Activated CD4-positive, alpha-beta T cell treated with anti-CD3 and anti-CD28 coated beads for 36 hours (primary cell): ENCODE measurements at places on chromosomes 1 and 21. TPM values are rescaled to one million over a fixed set of nuclear protein-coding genes. Genes with fewer than 3 reads are reported as not detected.

DNA sequence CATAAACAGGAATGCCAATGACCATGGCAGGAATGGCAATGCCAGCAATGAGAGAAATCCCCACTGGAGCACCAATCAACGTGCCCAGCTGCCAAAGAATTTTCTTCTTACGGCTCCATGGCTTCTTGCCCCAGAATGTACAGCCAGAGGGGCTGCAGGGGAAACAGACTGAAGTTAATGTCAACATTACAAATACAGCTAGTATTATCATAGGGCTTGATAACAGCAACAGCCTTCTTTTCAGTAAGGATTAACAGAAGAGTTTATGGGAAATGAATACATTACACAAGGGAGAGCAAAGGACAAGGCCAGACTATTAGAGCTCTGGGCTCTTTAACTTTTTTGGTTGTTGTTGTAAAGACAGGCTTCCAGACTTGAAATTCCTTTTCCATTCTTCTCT lies 18.2 kb downstream of the RNF19B start:
- DNase-seq: no peak

Gene RGS18
- not detected for total RNA-seq

Gene TP53BP2
- total RNA-seq: 46.6 TPM

Gene CD1B
- total RNA-seq: not detected

GRCh38 chr1:19484798-19485361 lies 459 bp downstream of the CAPZB start:
- no peak for DNase-seq
